ENCODE measurements at places on chromosomes 6 and 20.

GRCh38 chr6:26205625-26206574 lies 118.7 kb downstream of the HFE start:
- peak; percentile 91 for DNase-seq

DNA sequence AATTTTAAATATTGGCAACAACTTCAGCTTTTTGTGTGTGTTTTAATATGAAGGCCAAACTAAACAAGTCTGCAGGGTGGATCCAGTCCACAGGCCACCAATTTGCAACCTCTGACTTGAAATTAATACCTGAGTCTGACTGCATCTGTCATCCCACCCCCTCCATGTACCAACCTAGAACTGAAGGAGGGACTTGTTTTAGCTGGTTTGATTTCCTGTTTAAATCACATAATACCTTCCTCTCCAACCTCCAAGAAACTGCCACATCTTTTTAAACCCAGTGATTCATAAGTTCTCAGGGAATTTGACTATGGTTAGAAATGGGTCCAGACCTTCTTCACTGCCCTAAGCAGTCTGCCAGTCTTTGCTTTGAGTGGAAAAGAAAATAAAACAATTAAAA lies 21.6 kb downstream of the RNF8 start:
- no peak for DNase-seq

DNA sequence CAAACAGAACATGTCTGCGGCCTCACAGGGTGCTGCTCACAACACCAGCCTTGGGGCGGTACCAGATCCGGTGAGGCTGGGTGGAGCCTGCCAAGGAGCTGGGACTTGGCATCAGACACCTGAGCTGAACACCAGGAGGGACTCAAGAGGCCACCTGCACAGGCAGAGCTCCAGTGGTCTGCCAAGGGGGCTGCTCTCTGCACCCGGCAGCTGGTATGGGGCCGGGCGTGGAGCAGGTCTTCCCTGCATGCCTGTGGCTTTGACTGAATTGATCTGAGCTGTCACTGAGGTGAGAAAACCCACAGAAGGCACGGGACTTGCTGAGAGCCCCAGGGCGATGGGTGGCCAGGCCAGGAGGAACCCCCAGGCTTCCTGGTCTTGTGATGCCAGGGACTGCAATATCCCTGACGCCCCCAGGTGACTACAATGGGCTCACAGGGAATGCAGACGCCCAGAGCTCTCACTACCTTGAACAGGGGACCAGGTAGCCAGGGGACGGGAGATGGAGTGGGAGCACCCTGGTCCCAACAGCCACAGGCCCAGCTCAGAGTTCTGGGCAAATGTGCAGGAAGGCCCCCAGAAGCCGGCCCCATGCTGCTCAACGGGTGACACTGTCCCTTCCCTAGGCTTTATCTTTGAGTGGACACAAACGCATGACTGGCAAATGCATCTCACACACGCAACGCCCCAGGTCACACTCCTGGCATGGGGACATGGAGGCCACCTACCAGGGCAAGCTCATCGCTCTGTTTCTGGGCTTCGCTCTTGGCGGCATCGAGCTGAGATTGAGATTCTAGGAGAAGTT lies 48.2 kb downstream of the DSTN start:
- DNase-seq, result no peak

GRCh38 chr6:131736811-131737210 lies 26.0 kb upstream of the CTAGE9 start:
- no peak for DNase-seq

DNA sequence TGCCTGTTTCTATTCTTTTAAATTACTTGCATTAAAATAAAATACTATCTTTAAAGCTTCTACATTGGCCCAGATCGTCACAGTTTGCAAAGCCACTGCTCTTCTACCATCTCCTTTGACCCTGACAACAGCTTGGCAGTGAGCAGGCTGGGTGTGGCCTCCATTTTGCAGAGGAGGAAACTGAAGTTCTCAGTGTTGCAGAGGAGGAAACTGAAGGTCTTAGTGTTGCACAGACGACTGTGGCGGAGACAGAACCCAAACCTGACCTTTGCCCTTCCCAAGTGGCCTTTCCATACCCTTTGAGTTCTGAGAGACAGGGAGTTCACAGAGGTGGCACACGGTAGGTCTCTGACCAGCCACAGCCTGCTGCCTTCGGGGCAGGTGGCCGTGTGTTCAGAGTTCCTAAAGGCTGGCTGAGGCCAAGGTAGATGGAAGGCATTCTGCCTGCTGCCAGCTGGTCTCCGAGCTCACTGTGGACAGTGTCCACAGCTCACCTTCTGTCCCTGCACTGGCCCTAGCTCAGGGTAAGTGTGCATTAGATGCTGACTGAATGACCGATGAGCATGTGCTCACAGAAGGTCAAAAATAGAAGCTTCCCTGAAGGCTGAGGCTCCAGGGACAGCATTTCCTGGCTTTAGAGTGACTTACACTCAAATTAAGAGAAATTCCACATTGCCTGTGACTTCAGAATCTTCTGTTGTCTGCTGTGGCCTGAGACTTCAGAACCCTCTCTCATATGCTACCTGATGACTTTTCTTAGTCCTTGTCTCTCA lies 113.5 kb upstream of the SLC24A3 start:
- no peak for DNase-seq

DNA sequence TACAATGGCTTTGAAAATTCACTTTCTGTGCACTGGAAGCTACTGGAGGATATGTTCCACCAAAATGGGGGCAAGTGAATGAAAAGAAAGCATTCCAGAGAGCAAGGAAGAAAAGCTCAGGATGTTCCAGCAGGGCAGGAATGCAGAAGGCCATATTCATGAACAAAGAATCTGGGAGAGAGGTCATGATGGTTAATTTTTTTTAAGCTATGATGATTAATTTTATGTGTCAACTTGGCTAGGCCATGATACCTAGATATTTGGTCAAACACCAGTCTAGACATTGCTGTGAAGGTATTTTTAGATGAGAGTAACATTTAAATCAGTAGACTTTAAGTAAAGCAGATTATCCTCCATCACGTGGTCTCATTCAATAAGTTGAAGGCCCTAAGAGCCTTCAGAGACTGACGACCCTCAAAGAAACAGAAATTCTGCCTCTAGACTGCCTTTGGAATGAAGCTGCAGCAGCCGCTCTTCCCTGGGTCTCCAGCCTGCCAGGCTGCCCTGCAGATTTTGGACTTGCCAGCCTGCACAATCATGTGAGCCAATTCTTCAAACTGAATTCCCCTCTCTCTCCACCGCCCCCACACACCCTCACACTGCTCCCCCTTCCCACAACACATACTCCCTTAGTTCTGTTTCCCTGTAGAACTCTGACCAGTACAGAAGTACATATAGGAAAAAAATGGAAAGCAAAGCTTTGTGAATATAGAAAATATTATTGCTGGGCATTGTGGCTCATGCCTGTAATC lies 20.1 kb upstream of the GCM1 start:
- peak; percentile 23 for DNase-seq

- no peak for DNase-seq
Measured at GRCh38 chr20:31790401-31790800, 28.8 kb upstream of the MYLK2 start.

- no peak for DNase-seq
Measured at GRCh38 chr20:47670913-47671312, 114.4 kb downstream of the SULF2 start.

GRCh38 chr20:58714923-58715351 lies 22.3 kb downstream of the NPEPL1 start:
- DNase-seq, result no peak

GRCh38 chr20:25699914-25700313 lies 3.3 kb upstream of the ZNF337 start:
- peak; percentile 19 for DNase-seq

- no peak for DNase-seq
Measured at GRCh38 chr6:170101281-170102035, 189.4 kb downstream of the DLL1 start.

DNA sequence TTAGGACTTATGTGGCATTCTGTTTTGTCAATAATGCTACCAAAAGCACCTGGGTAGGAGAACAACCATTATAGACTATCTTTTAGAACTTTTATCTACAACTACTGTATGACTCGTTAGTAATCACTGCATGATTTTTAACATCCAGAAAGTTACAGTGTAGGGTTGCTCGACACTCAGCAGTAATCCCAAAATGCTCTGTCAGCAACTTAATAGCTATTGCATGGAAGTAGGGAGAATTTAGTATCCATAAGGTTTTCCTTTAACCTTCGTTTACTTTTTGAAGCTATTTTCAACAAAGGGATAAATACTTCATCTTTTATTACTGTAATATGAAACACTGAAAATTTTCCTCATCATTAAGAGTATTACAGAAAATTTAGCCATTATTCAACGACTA lies 309.5 kb downstream of the RNGTT start:
- no peak for DNase-seq

- no peak for DNase-seq
Measured at GRCh38 chr6:39441986-39442385, 119.5 kb upstream of the KCNK16 start.

DNA sequence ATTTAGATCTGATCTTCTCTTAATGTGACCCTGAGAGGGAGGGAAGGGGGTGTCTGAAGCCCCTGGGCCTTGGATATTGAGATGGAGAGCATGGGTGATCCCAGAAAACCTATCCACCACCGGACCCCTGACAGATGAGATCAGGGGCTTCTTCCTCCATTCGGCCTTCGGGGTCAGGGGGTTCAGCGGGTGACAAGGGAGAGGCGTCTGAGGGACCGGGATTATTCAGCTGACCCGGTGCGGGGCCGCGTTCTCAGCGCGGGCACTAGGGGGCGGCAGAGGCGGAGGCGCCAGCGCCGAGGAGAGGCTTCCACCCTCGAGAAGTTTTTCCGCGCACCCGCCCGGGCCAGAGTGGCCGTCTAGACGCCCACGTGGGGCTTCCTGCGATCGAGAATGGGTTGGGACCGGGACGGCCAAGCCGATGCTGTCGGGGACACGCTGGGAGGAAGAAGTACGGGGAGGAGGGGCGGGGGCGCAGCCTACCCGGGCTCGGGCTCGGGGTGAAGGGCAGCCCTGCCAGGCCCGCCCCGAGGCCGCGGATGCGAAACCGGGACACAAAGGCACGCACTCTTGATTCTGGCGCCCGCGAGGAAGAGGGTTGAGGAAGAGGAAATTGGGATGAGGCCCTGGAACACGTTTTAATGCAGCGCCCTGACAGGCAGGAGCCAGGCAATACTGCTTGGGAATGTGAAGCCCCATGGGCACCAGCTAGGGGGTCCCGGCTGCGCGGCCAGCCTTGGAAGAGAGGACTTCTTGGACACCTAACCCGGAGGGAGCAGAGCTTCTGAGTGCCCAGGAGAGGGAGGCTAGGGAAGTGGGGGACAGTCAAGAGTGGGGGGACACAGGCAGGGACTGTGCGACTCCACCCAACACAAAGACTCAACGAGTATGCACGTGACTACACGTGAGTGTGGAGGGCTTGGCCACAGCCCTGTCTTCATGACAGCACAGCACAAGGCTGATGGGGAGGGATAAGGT lies 30.6 kb downstream of the COL11A2 start:
- peak; percentile 67 for DNase-seq

GRCh38 chr6:73519926-73520687 lies 725 bp downstream of the EEF1A1 start:
- DNase-seq, result peak; percentile 72

Data from RPMI7951 (cell line).